ENCODE measurements at places on chromosomes 16 and 17.

GRCh38 chr17:43907425-43907981 lies at the start of gene MPP2:
MPP2 (minus strand) TSS chr17:43907536; CDS start chr17:43904460, 3,076 bp downstream.
- DNase-seq: peak; percentile 76

GRCh38 chr17:41492771-41493170 lies 3.1 kb upstream of the KRT36 start:
- no peak for DNase-seq

- DNase-seq: peak; percentile 93
Observed at GRCh38 chr17:75978938-75979704, at the start of the genes ACOX1 and TEN1. ACOX1 (minus strand) TSS chr17:75979166; CDS start chr17:75979073, 93 bp downstream. TEN1 (plus strand) TSS chr17:75979240; CDS start chr17:75986193, 6,953 bp downstream.

DNA sequence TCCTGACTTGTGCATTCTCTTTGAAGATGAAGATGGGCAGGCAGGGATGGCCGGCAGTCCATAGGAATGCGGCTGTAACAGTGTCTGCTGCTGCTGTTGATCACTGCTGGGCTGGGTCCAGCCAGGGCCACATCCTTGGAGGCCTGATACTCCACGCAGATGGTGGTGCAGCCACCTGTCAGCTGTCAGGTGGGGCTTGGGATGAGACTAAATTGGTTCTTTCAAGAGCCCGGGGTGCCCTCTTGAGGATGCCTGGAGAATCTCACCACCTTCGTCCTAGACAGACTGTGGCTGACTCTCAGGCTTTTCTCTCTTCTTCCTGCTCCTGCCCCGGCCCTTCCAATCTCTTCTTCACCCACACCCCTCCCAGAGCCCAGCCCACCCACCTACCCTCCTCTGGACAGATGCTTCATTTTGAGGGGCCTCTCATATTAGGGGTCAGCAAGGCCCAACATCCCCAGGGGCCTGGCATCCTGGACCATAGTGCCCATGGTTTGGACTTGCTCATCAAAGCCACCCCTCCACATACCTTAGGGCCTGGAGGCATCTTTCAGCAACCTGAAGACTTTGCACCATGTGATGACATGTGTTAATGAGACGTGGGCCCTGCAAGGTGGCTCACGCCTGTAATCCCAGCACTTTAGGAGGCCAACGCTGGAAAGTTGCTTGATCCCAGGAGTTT lies 19.1 kb downstream of the OSBPL7 start:
- peak; percentile 72 for DNase-seq

DNA sequence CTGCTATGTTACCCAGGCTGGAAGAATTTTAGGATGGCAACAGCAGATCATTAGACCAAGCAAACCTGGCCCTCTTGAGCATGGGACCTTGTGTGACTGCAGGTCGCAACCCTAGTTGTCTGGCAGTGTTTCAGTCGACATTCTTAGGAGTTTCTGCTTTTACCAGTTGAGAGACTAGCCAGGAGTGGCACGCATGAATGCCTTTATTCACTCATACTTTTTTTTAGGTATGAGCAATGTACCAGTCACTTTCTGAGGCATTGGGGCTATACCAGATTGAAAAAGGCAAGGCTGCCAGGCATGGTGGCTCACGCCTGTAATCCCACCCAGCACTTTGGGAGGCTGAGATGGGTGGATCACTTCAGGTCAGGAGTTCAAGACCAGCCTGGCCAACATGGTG lies 28.2 kb upstream of the HAS3 start:
- no peak for DNase-seq

- no peak for DNase-seq
Observed at GRCh38 chr17:79835470-79835899, 3.8 kb downstream of the CBX4 start.

DNA sequence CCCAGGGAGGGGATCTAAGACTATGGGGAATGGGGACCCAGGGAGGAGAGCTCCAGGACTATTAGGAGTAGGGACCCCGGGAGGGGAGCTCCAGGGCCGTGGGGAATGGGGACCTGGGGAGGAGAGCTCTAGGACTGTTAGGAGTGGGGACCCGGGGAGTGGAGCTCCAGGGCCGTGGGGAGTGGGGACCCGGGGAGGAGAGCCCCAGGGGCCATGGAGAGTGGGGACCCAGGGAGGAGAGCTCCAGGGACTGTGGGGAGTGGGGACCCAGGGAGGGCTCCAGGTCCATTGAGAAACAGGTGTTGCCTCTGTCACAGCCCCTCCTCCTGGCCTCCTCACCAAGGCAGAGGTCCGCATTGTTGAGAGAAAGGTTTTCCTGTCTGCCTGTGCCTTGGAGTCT lies 16.0 kb downstream of the MPRIP start:
- DNase-seq: no peak

DNA sequence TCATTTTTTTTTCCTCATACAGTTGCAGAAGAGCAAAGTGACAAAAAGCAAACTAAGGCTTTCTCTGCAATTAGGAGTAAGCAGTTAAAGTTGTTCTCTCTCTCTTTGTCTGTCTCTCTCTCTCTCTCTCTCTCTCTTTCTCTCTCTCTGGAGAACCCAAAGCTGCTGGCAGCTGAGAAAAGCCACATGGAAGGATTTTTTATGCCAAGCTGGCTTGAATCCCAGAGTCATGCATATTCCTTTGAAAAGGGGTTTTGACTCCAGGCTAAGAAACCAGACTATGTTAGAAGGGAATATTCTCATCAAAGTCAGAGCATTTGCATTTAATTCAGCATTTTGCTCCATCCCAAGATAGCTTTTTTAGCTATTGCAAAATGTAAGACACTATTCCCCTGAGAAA lies 1114.2 kb upstream of the GOT2 start:
- DNase-seq: no peak

DNA sequence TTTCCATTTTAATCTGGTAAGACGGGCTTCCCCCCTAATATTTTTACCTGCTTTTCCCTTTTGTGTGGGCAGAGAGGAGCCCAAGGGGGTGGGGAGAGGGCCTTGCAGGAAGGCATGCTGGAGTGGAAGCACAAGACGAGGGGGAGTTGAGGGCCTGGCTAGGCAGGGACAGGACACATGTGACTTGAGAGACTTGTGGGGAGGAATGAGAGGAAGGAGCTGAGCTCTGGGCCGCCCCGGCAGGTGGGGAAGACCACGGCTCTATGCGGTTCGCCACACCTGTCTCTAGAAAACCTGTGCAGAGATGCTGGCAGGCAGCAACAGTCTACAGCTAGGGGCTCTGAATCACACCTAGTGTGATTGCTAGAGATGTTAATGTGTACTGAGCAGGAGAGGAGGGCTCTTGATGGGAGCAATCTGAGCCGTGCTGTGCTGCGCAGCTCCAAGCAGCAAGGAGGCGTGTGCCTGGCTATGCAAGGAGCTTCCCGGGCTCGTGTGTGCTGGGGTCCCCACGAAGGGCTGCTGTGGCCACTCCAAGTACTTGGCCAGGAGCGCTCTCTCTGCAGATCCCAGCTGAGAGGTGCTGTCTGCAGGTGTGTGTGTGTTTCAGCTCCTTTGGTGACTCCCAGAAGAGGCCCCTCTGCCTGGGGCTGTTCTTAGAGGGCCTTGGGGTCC lies 50.2 kb downstream of the PDPK1 start:
- no peak for DNase-seq

- no peak for DNase-seq
Observed at GRCh38 chr16:67489401-67490083, 6.2 kb upstream of the AGRP start.

DNA sequence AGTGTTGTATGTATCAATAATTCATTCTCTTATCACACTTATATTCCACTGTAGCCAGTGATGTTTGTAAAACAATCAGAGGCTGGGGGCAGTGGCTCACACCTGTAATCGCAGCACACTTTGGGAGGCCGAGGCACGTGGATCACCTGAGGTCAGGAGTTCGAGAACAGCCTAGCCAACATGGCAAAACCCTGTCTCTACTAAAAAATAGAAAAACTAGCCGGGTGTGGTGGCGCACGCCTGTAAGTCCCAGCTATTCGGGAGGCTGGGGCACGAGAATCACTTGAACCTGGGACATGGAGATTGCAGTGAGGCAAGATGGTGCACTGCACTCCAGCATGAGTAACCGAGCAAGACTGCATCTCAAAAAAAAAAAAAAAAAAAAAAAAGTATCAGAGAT lies 217.0 kb downstream of the CPPED1 start:
- no peak for DNase-seq

GRCh38 chr17:42720996-42721583 lies 23.8 kb downstream of the EZH1 start:
- DNase-seq: peak; percentile 74

DNA sequence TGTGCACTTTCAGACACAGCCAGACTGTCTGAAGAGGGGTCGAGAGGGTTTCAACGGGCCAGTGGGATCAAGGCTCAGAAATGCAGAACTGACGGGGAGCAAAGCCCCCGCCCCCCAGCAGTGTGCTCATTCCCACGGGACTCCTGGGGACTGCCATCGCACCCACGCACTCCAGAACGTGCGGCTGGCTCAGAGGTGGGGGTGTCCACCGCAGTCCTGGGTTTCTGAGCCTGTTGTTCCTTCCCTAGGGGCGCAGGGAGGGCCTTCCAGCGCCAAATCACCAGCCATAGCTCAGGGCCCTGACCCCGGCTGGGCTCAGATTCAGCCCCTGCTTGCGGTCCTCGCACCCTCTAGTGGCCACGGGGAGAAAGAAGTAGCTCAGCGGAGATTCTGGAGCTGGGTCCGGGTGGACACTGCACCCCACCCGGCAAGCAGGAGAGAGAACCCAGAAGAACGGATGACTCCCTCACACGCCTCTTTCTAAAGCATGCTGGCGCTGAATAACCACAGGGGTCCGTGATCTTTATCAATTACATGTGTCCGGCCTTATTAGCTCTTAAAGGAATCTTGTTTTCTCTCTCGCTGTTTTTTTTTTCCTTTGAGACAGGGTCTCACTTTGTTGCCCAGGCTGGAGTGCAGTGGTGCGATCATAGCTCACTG lies 45.0 kb upstream of the USP7 start:
- DNase-seq: peak; percentile 95

GRCh38 chr16:1258906-1259759 lies 3.3 kb downstream of the TPSD1 start:
- DNase-seq: no peak

GRCh38 chr17:39071573-39071972 lies 79.9 kb downstream of the PLXDC1 start:
- DNase-seq: no peak

DNA sequence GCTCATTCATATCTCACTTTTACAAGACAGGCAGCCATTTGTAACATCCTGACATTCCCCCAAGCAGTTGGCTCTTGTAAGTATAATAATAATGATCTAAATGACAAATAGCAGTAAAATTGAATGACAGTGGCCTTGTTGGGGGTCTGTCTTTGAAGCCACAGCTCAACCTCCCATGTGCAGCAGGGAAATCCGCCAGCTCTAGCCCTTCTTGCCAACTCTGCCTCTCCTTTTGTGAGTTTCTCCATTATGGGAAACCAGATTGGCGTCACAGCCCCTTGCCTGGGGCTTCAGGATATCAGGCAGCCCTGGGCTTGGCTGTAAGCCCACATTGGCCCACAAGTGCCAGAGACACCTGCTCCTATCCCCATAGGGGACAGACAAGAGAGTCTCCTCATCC lies 70.4 kb upstream of the CACNG5 start:
- no peak for DNase-seq

DNA sequence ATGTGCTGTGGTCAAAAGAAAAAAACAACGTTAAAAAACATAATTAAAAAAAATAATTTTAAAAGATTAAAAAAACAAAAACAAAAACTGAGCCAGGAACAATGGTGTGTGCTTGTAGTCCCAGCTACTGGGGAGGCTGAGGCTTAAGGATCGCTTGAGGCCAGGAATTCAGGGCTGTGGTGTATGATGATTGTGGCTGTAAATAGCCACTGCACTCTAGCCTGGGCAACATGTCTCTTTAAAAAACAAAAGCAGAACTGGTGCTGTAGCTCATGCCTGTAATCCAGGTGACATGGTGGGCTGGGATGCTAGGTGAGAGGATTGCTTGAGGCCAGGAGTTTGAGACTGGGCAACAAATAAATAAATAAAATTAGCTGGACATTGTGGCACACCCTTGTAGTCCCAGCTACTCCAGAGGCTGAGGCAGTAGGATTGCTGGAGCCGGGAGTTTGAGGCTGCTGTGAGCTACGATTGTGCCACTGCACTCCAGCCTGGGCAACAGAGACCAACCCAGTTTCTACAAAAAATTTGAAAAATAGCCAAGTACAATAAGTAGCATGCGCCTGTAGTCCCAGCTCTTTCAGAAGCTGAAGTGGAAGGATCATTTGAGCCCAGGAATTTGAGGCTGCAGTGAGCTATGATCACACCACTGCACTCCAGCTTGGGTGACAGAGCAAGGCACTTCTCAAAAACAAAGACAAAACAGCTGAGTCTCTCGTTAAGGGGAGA lies 43.6 kb downstream of the NFATC3 start:
- DNase-seq: no peak

GRCh38 chr16:28292731-28293600 lies 641 bp downstream of the SBK1 start:
- no peak for DNase-seq

DNA sequence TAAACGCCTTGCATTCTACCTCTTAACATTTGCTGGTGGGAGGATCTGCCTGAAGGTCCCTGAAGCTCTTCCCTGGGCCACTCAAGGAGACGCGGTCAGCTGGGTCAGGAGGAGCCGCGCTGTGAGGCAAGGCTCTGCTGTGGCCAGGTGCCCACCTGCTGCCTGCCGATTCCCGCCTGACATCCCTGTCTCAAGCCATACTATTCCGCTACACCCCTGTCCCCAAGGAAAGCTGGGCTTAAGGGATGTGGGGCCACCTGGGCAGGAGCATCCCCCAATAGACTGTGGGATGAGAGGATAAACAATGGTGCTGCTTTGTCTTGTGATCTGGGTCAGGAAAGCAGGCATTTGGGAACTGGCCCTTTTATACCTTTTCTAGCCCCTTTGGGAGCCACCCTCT lies 5.1 kb downstream of the TPPP3 start:
- DNase-seq: no peak

DNA sequence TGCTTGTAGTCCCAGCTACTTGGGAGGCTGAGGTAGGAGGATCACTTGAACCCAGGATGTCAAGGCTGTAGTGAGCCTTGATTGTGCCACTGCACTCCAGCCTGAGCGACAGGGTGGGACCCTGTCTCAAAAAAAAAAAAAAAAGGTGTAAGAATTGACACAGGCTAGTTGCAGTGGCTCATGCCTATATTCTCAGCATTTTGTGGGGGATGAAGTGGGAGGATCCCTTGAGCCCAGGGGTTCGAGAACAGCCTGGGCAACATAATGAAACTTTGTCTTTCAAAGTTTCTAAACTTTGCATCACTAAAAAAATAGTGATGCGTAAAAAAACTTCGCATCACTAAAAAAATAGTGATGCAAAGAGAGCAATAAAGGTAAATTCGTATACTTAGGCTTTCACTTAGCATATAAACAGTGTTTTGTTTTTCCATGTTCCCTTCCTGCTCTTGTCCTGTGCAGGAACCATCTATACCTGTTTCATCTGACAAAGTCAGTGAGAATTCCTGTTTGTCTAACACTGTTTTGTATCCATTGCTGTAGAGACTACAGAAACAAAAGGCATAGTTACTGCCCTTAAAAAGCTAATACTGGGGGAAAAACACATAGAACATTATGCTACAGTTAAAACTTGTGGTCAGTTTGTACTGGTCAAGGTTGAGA lies 32.1 kb downstream of the CTCF start:
- DNase-seq: no peak
